Stimulated activated CD8-positive, alpha-beta memory T cell treated with anti-CD3 and anti-CD28 coated beads, Interleukin-4, amount 100 ng/mL, for 1 hour (primary cell): ENCODE measurements at places on chromosomes 6 and 20.
A peak's percentile ranks its signal among the peaks of the same experiment; 100 is the strongest.

DNA sequence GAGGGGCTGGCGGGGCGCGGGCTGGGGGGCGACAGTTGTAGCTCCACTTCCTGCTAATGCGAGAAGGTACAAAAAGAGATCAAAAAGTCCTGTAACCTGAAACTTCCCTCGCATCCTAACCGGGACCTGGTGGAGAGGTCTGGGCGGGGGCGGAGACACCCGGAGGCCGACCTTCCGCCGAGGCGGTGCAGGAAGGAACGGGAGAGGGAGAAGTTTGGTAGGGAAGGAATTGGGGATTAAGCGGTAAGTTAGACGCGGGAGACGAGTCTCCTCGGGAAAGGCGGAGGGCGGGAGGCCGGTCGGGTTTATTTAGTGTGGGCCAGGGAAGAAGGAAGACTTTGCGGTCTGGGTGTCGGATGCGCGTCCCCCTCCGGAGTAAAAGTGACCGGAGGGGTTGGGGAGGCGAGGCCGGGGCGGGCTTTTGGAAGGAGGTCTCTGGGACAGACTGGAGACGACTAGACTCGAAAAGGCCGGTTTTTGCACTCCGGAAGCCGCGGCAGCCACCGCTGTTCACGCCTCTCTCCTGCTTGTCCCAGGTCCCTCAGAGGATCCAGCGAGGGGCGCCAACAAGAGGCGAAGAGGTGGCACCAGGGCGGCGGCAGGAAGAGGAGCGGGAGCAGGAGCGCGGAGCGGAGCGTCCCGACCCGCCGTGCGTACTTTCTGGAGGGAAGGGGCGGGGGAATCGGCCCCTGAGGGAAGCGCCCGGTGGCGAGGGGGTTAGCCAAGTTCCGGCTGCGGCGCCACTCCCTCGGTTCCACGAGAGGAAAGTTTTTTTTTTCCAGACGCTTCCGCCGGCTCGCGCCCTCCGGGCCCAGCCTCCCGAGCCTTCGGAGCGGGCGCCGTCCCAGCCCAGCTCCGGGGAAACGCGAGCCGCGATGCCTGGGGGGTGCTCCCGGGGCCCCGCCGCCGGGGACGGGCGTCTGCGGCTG lies 734 bp downstream of the TPBG start:
- DNase-seq: no peak

DNA sequence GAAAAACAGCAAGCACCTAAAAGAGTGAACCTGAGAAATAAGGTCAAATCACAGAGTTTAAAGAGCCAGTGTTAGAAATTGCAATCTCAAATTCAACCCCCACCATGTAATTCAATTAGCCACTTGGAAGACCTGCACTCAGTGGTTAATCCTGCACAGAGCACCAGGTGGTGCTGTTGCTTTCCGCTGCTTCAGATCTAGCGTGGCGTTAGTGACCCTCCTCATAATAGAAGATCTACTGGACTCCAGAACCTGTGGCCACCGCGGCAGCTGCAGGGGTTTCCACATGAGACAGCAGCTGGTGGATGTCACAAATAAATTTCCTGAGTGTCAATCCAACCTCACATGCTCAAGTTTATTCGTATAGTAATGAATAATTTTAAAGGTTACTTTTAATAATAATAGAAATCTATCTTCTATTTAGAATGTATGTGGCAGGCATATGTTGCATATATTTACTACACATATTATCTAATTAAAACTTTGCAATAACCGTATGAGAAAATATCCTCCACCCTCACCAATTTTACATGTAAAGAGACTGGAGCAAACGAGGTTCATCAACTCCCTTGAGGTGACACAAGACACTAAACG lies 84.4 kb downstream of the SYNE1 start:
- DNase-seq: peak; percentile 12

DNA sequence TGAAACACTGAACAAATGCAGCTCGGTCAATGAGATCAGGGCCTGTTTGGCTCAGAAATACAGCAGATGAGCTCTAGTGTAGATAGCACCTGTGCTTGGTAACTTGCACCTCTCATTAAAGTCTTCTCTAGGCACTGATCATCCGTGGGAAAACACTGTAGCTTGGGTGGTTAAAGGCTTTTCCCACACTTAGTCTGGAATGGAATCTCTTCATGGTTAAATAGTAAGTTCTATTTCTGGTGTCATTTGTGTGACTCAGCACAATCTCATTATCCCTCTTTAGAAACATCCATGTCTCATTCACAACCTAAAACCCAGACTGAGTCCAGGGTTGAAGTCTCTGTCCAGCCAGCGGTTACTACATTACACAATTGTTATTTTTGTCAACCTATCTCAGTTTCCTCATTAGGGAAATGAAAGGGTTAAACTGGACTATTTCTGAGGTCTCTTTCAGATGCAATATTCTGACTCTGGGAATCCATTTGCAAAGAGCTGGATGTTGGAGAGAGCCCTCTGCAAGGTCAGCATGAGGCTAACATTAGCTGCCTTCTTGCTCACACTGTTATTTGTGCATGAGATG lies 125.0 kb downstream of the ZDHHC14 start:
- no peak for DNase-seq

- no peak for DNase-seq
These were observed 253.2 kb downstream of the UST start for GRCh38 chr6:148999929-149000468.

GRCh38 chr6:31979238-31979898 lies 2.5 kb upstream of the C4A start:
- no peak for DNase-seq

- DNase-seq: no peak
These were observed 63.7 kb downstream of the IGF2R start for GRCh38 chr6:160032538-160032937.

- no peak for DNase-seq
These were observed 41.5 kb upstream of the ADGRF1 start for GRCh38 chr6:47083586-47084047.

DNA sequence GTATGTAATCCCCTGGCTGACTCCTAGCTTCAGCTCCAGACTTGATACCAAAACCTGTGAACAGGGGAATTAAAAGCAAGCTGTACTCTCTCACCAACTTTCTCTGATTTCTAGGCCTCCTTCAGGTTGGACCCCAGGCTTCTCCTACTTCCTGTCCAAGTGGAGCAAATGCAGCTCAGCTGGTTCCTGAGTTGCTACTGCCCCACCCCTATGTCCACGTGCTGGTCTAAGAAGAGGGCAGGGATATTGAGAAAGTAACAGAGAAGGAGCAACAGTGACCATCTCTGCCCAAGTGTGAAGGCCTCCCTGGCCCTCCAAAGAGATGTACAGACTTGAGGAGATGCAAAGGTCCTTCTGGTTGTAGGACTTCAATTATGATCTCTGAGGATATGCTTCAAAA lies 188.3 kb upstream of the MCHR2 start:
- no peak for DNase-seq

GRCh38 chr20:63070771-63071540 lies 64.2 kb upstream of the BHLHE23 start:
- no peak for DNase-seq

GRCh38 chr6:169112483-169113320 lies 140.9 kb downstream of the THBS2 start:
- no peak for DNase-seq

- DNase-seq: no peak
These were observed 31.6 kb upstream of the GLP1R start for GRCh38 chr6:39016839-39017546.

GRCh38 chr6:32847795-32848194 lies 3.9 kb upstream of the PSMB8 start:
- no peak for DNase-seq

DNA sequence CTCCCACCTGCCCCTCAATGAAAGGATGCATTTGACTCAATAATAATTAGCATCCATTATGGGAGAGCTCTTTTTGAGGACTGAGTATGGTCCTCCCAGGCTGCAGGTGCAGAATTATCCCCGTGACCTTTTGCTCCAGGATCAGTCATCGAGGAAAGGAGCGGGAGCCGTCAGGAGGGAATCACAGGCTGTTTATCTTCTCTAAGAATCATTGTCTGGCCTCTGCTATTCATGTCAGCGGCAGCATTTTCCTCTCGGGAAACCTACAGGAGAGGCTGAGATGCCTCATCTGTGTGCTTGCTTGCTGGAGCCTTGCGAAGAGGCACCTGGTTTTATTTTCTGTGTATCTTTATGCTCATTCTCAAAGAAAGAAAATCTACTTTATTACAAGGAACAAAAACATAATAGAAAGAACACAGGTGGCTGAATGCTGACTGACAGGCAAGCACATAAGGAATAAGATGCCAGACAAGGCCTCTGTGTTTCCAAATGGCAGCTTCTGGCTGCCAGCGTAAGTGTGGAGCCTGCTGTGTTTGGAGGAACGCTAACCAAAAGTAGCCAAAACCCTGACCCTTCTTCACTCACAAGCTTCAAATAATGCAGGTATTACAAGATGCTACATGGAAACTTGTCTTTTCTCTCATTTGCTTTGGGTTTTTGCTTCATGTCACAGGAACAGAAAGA lies 539.1 kb upstream of the MARCKS start:
- DNase-seq: no peak

GRCh38 chr20:25277051-25277801 lies 29.3 kb downstream of the PYGB start:
- no peak for DNase-seq

DNA sequence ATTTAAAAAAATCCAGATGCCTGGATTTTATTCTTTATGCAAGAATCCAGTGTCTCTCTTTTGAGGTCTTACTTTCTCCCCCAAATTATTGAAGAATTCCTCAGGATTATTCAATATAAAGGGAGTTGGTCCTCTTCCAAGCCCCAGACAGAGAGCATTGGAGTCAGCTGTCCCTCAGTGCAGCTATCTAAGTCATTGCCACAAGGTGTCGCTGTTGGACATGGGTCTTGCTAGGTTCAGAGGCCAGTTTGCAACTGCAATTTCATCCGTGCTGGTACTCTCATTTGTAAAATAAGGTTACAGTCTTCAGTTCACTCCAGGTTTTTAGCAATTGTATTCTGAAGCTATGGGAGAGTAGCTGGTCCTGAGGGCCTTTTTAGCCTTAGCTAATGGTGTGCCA lies 27.8 kb downstream of the CCN2 start:
- no peak for DNase-seq

- no peak for DNase-seq
These were observed 48.2 kb upstream of the FAM50B start for GRCh38 chr6:3800850-3801591.

DNA sequence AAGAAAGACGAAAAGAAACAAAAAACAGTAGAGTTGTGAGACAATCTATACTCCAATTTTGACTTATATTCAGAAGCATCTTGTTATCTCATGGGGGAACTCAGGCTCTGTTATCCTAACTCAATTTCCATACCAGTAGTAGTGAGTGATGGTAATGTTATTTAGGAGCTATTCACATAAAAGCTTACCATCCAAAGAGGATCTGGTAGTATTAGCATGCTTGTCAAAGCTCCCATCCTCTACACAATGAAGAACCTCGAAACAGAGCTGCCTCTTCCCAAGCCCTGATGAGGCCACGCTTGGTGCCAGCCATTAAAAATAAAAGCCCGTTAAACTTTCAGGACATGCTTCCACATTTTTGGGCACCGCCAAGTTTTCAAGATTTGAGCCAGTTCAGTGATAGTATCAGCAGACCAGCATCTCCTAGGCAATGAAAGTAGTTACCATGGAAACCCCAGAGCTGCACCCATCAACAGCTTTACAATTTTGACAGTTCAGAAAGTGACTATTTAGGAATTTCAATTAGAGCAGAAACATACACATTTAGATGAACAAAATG lies 173.3 kb downstream of the CD83 start:
- DNase-seq: no peak

DNA sequence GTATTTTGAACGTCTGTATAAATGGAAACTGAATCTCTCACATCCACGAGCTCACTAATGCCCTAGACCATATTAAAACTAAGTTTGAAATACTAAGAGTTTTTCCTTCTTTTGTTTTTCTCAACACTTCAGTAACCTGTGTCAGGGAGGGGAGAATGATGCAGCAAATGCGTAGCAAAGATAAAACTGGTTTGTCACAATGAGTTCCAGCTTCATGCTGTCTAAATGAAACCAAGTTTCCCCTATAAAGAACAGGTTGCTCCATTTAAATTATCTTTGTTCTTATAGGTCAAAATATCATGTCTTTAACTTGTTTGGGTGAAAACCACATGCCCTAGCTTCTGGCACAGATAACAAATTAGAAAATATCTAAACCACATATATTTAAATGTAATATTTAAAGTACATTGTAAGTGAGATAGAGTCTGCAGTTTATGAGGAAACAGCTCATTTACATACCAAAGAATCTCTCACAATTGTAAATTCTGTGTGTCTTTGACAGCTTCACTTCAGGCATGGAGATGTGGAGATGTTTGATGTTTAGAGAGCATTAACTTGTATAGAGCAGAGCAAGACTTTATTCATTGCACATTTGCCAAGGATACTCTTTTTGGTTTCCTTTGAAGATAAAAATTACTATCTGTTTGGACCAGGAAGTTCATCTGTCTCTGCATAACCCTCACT lies 7.3 kb downstream of the TRDN start:
- DNase-seq: no peak

DNA sequence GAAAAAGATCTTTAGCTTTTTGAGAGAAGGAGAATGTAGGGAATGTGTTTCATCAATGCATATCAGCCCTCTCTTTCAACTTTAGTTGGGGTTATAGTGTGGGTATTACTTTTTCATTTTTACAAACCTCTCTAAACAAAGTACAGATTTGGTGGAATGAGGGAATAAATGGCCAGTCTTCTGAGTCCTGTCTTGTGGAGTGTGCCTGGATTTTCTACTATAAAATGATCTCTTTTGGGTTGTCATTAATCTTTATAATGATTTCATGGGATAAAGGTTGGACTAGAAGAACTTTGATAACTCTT lies 209.3 kb downstream of the RNF144B start:
- no peak for DNase-seq

DNA sequence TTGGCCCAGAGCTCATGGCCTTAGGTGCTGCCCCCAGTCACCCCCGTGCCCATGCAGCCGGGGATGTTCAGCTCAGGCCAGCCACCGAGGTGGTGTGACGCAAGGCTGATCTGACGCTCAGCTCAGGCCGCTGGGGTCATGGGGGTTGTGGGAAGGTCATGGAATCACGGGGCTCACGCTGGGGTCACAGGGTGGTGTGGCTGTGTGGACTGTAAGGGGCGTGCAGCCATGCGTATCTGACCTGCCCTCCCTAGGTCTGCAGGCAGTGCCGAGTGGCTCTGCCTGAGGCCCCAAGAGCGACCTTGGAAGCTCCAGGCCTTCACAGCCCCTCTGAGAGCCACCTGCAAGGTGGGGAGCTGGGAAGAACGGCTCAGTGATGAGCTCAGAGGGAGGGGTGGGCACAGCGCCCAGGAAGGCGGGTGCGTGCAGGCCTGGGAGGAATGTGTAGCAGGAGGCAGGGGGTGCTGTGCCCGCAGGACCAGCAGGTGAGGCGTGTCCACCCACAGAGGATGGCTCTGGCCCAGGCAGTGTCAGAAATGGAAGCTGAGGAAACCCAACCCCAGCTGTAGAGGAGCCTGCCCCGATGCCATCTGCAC lies 27.8 kb downstream of the CHRNA4 start:
- no peak for DNase-seq

- no peak for DNase-seq
These were observed 157.5 kb downstream of the CEBPB start for GRCh38 chr20:50348096-50348495.

DNA sequence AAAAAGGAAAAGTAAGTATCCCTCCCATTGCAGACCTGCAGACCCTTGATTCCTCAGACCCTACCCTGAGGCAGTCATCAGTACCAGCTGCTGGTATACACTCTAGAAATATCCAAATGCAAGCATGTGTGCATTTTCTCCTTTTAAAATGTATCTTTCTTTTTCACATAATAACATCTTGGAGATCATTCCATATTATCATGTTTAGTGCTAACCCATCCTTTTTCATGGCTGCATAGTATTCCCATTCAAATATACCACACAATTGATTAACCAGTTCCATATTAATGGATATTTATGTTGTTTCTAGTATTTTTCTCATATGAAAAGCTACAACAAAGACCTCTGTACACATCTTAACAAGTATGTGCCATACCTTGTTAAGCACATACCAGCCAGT lies 70.8 kb downstream of the BLOC1S5 start:
- DNase-seq: no peak
